ENCODE measurements at places on chromosomes 1 and 21. TPM values are rescaled to one million over a fixed set of nuclear protein-coding genes. Genes with fewer than 3 reads are reported as not detected.
A peak's percentile ranks its signal among the peaks of the same experiment; 100 is the strongest.

GRCh38 chr1:172812118-172812517, 153.2 kb downstream of the FASLG start:
- H3K27ac ChIP-seq = peak overlapping the region; percentile 23
- peaks cover 20% of the 10 kb centered on the region for H3K4me1 ChIP-seq
- peaks cover 43% of the 10 kb centered on the region for H3K36me3 ChIP-seq
- H3K4me3 ChIP-seq = peak overlapping the region; percentile 28

GRCh38 chr1:227218870-227219573, 99.3 kb downstream of the CDC42BPA start:
- H3K36me3 ChIP-seq = no peaks in the 10 kb centered on the region
- H3K4me1 ChIP-seq = no peaks in the 10 kb centered on the region
- H3K27ac ChIP-seq = no peak overlapping the region
- H3K4me3 ChIP-seq = no peak overlapping the region

DNA sequence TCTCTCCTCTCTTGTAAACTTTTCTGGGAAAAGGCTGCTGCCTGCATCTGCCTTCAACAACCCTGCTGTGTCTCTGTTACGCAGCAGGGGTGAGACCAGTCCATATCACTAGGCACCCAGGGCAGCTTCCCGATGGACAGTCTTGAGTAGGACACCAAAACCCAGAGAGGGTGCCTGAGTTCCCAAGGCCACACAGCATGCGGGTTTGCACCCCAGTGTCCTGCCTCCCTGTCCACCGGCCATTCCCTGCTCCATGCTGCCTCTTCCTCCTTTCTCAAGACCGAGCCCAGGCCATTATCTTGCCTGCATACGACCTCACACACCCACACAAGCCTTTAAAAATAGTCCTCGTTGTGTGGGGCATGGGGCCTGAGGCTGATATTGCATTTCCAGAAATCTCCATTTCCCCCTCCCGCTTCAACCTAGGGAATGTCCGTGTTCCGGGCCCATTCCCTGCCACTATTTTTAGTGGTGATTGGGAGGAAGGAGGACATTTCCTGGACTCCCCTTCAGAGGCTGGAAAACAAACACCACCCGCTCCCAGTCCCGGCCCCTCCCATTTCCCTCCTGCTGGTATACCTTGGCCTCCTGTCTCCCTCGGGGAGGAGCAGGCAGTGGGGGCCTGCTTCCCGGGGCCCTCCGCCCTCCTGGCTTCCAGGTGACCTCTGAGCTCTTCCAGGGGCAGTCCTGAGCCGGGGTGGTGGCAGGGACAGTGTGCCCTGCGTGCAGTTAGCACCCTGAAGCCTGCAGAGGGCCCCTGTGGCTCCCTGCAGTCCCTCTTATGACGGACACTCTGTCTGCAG, 132.4 kb upstream of the TMEM51 start:
- DNase-seq = no peak
- H3K4me3 ChIP-seq = no peak overlapping the region
- H3K36me3 ChIP-seq = no peaks in the 10 kb centered on the region
- no peaks in the 10 kb centered on the region for H3K27me3 ChIP-seq
- no peak overlapping the region for H3K27ac ChIP-seq

GRCh38 chr1:92945748-92946270, 15.5 kb downstream of the DIPK1A start:
- no peak overlapping the region for H3K4me3 ChIP-seq
- no peak for DNase-seq
- H3K36me3 ChIP-seq = peaks cover 9% of the 10 kb centered on the region
- no peak overlapping the region for H3K27ac ChIP-seq
- no peaks in the 10 kb centered on the region for H3K27me3 ChIP-seq

- H3K4me1 ChIP-seq = peaks cover 12% of the 10 kb centered on the region
- no peaks in the 10 kb centered on the region for H3K27me3 ChIP-seq
- DNase-seq = no peak
- peaks cover 2% of the 10 kb centered on the region for H3K36me3 ChIP-seq
- H3K4me3 ChIP-seq = no peak overlapping the region
- no peak overlapping the region for H3K27ac ChIP-seq
These were observed 11.8 kb upstream of the S100B start for GRCh38 chr21:46616656-46617055.

DNA sequence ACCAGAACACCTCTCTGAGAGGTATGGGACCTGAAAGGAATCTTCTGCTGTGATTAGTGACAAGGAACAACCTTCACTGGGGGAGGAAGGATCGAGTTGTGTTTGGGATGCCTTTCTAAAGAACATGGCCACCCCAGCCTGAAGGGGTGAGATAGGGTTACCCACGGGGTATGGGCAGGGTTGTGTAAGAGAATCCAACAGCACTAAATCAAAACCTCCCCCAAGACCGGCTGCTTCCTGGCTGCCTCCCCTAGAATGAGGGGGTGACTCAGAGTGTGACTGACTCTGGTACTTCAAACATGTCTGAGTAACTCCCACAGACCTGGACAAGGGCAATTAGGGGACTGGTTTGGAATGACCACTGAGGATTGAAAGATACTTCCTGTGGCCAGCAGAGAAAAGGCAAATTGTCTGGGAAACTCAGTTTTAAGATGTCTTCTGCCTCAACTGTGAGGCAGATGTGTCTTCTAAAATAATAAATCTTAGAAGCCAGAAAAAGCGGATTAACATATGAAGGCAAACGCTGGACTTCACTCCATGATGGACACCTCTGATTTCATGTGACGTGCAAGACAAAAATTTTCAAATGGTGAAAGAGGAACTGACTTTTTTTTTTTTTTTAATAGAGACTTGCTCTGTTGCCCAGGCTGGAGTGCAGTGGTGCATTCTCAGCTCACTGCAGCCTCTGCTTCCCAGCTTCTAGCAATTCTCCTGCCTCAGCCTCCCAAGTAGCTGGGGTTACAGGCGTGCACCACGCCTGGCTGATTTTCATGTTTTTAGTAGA, 6.7 kb upstream of the PTPN14 start:
- H3K36me3 ChIP-seq = no peaks in the 10 kb centered on the region
- H3K27me3 ChIP-seq = peaks cover 53% of the 10 kb centered on the region
- no peaks in the 10 kb centered on the region for H3K4me1 ChIP-seq
- DNase-seq = no peak

PLA2G2C gene
- total RNA-seq = not detected

- peak overlapping the region; percentile 72 for H3K27ac ChIP-seq
- peaks cover 18% of the 10 kb centered on the region for H3K36me3 ChIP-seq
- peak overlapping the region; percentile 67 for H3K4me3 ChIP-seq
- no peak for DNase-seq
- H3K4me1 ChIP-seq = peaks cover 45% of the 10 kb centered on the region
These were observed 12.2 kb downstream of the DSTYK start for GRCh38 chr1:205199090-205199930.

DNA sequence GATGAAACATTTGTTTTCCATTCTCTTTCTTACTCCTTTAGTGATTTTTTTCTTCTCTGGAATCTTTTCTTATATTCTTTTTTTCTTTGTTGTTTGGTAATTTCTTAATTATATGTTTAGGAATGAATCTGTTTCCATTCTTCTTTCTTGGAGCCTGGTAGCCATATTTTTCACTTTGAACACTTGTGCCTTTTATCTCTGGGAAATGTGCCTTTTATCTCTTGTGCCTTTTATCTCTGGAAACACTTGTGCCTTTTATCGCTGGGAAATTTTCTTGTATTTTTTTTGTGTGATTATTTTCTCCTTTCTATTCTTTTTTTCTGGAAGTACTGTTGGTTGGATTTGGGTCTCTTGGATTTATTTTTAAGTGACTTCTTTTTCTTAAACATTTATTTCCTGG, 118.2 kb downstream of the LEPR start:
- H3K4me1 ChIP-seq = no peaks in the 10 kb centered on the region
- no peaks in the 10 kb centered on the region for H3K36me3 ChIP-seq
- H3K4me3 ChIP-seq = no peak overlapping the region
- H3K27ac ChIP-seq = no peak overlapping the region
- peaks cover 7% of the 10 kb centered on the region for H3K27me3 ChIP-seq

HS2ST1 gene
- total RNA-seq = 16.8 TPM

KIF2C gene
- 87.7 TPM for total RNA-seq

AIRE gene
- not detected for total RNA-seq

DNA sequence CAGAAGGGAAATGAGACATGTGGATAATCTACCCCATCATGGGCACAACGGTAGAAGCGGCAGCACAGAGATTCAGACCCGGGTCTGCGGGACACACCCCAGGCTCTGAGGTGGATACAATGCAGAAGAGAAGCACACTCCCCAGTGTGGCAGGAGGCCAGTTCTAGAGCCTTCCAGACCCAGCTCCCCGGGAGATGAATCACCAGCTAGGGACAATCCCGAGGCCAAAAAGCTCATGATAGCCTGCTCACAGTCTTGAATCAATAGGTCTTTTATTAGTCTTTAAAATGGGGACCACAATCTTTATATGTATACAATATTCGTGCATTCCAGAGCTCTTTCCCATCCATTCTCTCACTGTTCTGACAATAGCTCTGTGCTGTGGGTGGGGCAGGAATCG, 57.3 kb upstream of the DIRAS3 start:
- H3K4me1 ChIP-seq = no peaks in the 10 kb centered on the region
- DNase-seq = no peak
- peaks cover 9% of the 10 kb centered on the region for H3K27me3 ChIP-seq
- H3K27ac ChIP-seq = no peak overlapping the region
- H3K4me3 ChIP-seq = no peak overlapping the region

DNA sequence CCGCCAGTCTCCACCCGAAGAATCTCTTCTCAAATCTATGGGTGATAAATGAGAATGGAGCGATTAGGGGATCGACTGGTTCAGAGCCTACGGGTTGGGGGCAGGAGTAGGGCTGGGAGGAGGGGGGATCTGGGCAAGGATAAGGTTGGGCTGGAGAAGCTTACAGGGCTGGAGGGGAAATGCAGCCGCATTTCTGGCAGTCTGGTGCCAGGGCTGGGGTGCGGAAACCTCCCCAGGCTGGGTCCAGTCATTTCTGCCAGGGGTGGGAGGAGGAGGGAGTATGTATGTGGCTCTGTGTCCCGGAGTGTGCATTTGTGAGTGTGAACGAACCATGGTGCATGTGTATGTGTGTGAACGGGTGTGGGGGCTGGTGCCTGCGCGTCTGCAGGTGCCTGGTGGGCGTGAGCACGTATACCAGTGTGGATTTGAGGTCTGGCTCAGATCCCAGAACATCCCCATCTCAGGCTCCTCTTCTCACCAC, 10.2 kb downstream of the C1orf216 start:
- peaks cover 15% of the 10 kb centered on the region for H3K4me1 ChIP-seq
- peaks cover 3% of the 10 kb centered on the region for H3K36me3 ChIP-seq
- H3K27me3 ChIP-seq = peaks cover 50% of the 10 kb centered on the region
- no peak for DNase-seq

DNA sequence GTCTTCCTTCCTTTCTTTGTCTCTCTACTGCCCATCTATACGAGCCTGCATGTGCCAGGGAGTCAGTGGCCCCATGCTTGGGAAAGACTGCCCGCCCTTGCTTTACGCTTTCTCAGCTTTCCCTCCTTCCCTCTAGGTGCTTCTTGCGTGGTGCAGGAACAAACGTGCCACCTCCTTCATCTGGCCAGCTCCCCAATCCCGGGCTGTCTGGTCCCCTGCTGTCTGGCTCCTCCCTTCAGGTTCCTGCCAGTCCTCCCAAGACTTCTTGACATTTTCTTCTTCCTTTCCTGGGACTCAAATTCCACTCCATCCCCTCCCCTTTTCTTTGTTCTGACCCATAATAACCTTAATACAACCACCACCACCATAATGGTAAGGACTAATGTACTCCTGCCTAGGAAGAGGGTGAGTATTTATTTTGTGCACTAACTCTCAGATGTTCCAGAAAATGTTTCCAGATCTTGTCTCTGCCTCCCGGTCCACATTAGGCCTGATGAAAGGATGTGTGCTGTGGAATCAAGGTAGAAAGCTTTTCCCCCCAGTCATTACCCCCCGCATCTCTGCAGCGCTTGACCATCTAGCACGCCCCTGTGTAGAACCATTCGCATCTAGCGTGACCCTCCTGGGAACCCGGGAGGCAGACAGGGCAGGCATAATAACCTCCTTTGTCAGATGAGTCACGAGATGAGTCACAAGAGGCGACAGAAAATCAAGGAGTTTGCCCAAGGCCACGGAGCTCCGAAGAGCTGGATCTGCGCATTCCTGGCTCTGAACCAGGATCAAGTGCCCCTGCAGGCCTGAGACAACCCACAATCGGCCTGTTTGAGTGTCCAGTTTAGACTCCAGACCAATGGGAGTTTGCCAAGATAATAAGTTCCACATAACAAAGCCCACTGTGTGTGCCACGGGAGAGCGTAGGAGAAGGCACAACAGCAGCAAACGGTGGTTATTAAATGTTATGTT, 60.1 kb upstream of the NEK2 start:
- no peak overlapping the region for H3K4me3 ChIP-seq
- DNase-seq = no peak
- peaks cover 2% of the 10 kb centered on the region for H3K27me3 ChIP-seq
- peaks cover 30% of the 10 kb centered on the region for H3K4me1 ChIP-seq
- H3K36me3 ChIP-seq = no peaks in the 10 kb centered on the region

LCE1D gene
- not detected for total RNA-seq

ZNF593OS gene
- not detected for total RNA-seq

PAQR7 gene
- 4.7 TPM for total RNA-seq

DNA sequence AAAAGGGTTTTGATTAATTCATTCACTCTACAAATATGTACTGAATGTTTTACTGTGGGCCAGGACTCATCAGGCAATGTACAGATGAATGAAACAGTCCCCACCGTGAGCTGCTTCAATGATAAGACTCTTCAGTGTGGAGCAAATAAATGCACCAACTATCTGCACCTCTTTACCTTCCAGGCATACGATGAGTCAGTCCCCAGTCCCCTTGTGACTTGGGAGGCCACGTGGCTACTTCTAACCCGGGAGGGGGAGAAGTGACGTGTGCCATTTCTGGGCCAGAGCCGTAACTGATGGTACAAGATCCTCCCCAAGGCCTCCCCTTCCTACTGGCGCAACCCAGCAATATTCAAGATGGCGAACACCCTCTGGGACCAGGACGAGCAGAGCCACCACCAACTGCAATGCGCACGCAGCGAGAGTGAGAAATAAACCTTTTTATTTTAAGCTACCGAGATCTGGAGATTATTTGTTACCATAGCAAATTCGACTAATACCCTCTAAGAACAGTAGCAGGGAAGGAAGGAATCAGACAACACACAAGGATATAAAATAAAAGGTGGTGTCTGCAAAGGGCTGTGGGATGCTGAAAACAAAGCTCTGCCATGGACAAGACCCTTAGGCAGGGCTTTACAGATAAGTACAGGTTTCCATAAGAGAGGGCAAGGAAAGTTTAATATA, 74.5 kb downstream of the NPHP4 start:
- H3K36me3 ChIP-seq = no peaks in the 10 kb centered on the region

SH2D1B gene
- total RNA-seq = not detected

DNA sequence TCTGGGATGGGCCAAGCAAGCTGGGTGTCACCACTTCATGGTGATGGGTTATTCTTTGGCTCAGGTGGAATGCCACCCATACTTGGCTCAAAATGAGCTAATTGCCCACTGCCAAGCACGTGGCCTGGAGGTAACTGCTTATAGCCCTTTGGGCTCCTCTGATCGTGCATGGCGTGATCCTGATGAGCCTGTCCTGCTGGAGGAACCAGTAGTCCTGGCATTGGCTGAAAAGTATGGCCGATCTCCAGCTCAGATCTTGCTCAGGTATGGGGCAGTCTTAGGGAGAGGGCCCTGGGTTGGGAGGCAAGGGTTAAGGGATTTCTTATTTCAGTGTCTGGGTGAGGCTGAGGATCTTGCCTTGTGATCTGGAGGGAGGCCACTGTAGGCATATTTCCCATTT, 15.4 kb upstream of the NASP start:
- peaks cover 2% of the 10 kb centered on the region for H3K4me1 ChIP-seq
- H3K4me3 ChIP-seq = no peak overlapping the region
- no peaks in the 10 kb centered on the region for H3K27me3 ChIP-seq
- no peak for DNase-seq

OR14K1 gene
- not detected for total RNA-seq

PDZK1IP1 gene
- not detected for total RNA-seq

ERO1B gene
- total RNA-seq = 9.3 TPM

- H3K27me3 ChIP-seq = peaks cover 13% of the 10 kb centered on the region
- no peak overlapping the region for H3K27ac ChIP-seq
- no peak overlapping the region for H3K4me3 ChIP-seq
- no peaks in the 10 kb centered on the region for H3K4me1 ChIP-seq
These were observed 14.7 kb downstream of the CR1L start for GRCh38 chr1:207659545-207660153.

Data from activated naive CD8-positive, alpha-beta T cell treated with anti-CD3 and anti-CD28 coated beads, Interleukin-2, amount 10 ng/mL, durations not matched to agents 7 days and 5 days (primary cell).